Lower lobe of right lung (tissue), 2 donors: ENCODE measurements at places on chromosomes 1 and 21. TPM values are rescaled to one million over a fixed set of nuclear protein-coding genes. Genes with fewer than 3 reads are reported as not detected.

- no peak for DNase-seq
Observed at GRCh38 chr1:154329551-154330131, 4.3 kb downstream of the ATP8B2 start.

DNA sequence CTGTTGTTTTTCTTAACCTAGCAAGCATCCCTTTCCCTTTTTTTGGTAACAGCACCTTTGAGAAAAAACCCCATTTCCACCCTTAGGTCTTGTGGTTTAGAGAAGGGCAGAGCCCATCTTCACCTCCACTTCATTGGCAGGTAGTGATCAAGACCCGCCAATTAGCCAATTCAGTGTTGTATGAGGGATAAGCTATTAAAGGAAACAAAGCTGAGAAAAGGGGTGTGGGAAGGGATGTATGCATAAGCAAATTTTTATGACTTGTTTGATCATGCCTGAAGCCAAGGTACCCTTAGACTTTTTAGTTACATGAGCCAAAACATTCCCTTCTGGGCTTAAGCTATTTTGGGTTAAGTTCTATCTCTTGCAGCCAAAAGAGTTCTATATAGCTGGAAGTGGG, 3.6 kb upstream of the ZNF697 start:
- DNase-seq = no peak

DNA sequence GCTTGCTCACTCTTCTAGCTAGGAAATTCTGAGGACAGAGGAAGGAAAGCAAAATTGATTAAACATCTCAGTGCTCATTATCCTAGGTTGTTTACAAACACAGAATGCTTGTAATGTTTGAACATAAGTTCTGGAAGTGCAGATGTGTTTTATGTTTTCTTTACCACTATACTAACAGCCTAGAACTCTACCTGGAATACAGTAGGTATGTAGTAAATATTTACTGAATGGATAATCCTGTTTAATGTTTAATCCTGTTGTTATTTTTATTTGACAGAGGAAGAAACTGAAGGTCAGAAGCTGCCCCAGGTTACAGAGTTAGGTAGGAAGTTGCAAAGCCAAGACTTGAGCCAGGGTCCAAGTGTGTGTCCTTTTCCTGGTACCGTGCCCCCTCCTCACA, 6.1 kb downstream of the MTOR start:
- no peak for DNase-seq

DNA sequence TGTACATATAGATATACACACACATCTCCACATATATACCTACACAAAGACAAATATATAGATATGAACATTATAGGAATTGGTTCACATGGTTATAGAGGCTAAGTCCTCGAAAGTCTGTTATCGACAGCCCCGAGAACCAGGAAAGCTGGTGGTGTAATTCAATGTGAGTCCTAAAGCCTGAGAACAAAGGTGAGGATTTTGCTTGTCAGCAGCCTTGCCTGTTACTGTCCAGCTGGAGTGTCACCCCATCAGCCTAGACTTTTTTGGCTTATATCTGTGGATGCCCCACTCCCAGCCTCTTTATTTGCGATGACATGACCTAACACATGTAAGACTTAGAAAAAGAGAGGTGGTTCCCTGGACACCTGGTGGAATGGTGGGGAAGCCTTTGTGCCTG, 97.0 kb downstream of the GIPC2 start:
- no peak for DNase-seq

DNA sequence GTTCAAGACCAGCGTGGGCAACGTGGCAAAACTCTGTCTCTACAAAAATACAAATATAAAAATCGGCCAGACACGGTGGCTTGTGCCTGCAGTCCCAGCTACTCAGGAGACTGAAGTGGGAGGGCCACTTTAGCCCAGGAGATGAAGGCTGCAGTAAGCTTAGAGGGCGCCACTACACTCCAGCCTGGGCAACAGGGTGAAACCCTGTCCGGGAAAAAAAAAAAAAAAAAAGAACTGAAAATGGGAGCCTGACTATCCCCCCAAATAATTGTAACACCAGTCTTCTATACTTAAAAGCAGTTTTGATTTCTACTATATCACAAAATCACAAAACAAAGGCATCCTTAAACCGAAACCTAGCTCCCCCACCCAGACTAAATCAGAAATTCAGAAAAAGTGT, 60.3 kb downstream of the CDC42BPA start:
- no peak for DNase-seq

- no peak for DNase-seq
Observed at GRCh38 chr1:119159966-119160365, 19.5 kb upstream of the WARS2 start.

GRCh38 chr1:89911191-89911991, 83.5 kb upstream of the ZNF326 start:
- no peak for DNase-seq

DNA sequence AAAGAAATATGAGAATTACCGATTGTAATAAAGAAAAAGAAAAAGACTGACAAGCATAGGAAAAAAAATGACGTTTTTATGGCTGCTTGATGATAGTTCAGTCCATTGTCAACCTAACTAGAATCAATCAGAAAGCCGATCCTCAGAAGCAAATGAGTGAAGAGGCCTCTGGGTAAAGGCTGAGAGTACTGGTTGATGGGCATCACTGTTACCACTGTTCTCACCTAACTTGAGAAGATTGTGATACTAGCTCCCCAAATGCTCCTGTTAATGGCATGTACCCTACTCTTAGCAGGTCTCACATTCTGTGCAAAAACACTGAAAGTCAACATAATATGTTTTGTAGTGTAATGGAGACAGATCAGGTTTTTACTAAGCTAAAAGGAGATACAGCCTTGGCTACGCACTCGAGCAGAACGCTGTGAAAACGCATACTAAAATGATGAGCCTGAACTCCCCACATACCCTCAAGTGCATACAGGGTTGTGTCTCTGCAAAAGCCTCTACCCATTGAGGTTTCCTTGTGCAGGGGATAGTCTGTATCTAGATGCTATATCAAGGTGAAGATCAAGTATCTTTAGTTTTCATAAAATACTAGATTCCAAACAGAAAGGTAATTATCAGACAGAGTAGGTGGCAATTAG, 554.6 kb downstream of the SMYD3 start:
- DNase-seq = no peak

OLFM3 gene
- total RNA-seq = not detected
